NCI-H2081 treated with DMSO at 0.1 percent for 48 hours (cell line): ENCODE measurements at places on chromosomes 1 and 21.

- no peak for DNase-seq
These were observed 5.0 kb downstream of the LHX4 start for GRCh38 chr1:180235077-180235501.

DNA sequence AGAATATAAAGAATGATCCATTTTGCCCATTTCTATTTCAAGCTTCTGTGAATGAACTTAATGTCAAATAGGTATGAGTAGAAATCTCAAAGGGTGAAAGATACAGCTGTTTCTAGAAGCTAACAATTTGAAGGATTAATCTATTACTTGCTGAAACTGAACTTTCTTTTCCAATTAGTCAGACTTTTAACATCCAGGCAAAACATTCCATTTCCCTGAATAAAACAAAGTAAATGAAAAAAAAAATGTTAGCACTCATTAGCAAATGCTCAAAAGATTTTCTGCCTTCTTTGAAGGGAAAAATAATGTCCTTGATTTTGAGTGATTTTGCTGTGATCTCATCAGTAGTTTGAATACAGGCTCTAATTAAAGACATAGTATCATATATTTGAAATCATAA, 447.6 kb upstream of the PRMT6 start:
- no peak for DNase-seq

GRCh38 chr1:37930246-37931101, 16.4 kb downstream of the INPP5B start:
- DNase-seq: no peak

DNA sequence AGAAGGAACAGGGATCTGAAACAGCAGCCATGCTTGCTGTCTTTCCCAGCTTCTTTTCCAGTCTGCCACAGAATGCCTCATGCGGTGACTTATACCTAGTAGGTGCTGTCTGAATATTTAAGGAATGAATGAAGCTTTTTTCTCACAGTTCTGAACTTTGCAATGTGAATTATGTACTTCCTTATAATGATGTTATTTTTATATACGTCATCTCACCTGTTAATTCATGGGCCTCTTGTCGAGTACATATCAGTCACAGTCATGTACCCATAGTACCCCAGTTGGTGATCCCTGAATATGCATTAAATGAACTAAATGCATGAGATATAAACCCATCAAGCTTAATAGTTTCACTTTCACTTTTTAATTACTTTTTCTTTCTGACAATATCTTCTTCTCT, 132.7 kb downstream of the NTNG1 start:
- no peak for DNase-seq

- no peak for DNase-seq
These were observed 9.8 kb downstream of the JUN start for GRCh38 chr1:58774027-58774426.

GRCh38 chr1:193036337-193037047, 22.7 kb downstream of the UCHL5 start:
- DNase-seq: no peak

GRCh38 chr1:226772446-226773139, 33.5 kb upstream of the ITPKB start:
- no peak for DNase-seq

DNA sequence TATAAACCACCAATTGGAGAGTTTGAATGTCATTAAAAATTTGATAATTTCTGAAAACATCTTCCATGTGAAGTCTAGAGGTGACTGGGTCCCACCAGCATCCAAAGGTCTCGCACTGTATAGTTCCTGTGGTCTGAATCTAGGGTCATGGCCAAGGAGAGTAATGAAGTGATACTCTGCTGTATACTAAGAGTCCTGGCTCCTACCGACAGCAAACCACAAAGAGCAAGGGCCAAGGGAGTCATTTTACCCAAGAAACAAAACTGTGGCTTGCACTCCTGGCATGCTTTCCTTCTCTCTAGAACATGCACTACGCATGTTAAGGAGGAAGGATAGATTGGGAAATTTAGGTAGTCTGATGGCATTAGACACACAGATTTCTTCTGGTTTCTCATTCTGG, 115.6 kb downstream of the BRINP2 start:
- DNase-seq: no peak

DNA sequence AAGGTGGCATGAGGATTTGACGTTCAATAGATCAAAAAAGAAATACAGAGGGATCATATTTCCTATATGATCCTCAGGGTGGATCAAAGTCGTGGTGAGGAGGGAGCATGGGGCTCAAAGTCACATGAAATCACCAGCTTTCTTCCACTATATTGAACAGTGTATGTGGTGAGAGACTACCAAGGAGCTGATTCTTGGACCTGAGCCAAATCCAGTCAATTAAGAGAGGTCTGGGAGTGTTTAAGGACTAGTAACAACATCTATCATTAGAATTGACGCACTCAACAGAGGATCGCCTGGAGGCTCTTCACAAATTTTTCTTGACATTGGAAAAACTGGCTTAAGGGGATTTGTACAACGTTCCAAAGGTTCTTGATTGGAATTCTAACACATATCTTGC, 267.7 kb upstream of the PROX1 start:
- no peak for DNase-seq

DNA sequence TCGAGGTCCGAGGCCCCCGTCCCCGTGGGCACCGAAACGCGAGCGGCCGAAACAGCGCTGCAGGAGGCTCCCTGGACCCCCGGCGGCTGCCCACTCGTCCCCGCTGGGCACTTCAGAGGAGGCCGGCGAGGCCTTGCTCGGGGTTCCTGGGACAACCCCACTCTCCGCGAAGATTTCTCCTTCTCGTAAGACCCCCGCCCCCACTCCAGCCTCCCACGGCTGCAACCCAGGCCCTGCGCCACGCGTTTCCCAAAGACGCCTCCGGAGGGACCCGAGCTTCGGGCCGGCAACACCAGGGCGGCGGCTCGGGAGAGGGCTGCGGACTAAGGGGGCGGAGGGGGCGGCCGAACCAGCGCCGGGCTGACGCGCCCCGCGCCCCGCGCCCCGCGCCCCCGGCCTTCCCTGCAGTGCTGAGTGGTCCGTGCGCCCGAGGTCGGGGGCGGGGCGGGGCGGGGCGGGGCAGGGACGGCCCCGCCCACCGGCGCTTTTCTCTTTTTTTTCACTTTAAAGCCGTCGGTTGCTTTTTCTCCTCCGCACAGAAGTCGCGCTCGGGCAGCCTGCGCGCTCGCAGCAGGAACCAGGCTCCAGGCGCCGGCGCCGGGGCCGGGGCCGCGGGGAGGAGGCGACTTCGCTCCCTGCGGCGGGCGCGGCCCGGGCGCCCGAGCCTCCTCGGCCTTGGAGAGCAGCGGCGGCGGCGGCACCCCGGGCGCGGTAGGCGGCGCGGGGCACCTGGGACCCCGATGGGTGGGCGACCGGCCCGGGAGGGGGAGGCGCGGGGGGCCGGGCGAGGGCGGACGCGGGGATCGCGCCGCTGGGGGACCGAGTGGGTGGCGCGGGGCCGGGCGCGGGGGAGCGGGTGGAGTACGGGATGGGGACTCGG, at the start of gene SPSB1:
TSS of gene SPSB1 (plus strand) at position 534 of the 880 bp plus-strand sequence. CDS start 62,998 bp downstream, outside the sequence.
- DNase-seq: no peak

DNA sequence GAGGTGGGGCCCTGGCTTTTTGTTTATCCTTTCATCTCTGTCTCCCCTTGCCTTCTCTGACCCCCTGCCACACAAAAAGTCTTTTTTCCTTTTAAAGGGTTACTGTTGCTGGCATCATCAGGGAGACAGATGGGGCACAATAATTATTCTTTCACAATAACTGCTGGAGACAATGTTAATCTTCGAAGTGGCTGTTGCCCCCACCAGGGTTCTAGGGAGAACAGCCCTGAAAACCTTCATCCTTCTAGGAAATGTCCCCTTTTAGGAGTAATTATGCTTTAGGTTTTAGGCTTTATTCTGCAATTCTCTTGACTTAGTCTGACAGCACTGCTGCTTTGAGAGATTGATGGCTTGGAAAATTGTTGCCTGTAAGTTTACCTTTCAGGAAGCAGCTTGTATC, 150.0 kb downstream of the NOS1AP start:
- DNase-seq: peak; percentile 82

- DNase-seq: no peak
These were observed 149.5 kb downstream of the NOS1AP start for GRCh38 chr1:162218975-162219374.

- no peak for DNase-seq
These were observed 281.9 kb upstream of the ADAMTS5 start for GRCh38 chr21:27248814-27249213.

DNA sequence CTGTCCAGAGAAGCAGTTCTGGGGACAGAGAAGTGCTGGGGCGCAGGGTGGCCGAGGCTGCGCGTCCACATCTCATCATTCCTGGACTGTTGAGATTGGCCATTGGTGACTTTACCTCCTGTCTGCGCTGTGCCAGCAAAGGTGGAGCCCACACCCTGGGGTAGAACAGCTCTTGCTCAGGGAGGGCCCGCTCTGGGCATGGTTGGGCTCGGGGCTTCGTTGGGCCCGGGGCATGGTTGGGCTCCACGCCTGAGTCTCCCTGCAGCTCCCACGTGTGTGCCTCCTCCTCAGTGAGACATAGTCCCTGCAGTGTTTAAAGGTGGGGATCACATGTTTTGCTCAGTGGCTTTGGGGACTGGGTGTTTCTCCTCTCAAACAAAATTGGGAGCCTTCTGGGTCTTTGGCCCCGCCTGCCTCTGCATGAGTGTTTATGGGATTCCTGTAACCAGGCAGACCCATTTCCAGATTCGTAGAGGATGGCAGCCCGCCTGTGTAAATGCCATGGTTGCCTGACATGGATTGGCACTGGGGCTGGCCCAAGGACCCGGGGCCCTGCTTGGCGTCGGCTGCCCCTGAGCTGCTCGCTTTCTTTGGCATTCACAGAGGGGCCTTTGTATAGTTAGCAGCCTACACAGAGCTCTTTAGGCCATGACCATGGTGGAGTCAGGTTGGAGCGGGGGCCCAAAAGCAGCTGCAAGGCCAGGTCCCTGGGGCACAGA, 104.6 kb downstream of the TLR5 start:
- no peak for DNase-seq

GRCh38 chr1:224203243-224204016, 20.4 kb downstream of the DEGS1 start:
- no peak for DNase-seq

DNA sequence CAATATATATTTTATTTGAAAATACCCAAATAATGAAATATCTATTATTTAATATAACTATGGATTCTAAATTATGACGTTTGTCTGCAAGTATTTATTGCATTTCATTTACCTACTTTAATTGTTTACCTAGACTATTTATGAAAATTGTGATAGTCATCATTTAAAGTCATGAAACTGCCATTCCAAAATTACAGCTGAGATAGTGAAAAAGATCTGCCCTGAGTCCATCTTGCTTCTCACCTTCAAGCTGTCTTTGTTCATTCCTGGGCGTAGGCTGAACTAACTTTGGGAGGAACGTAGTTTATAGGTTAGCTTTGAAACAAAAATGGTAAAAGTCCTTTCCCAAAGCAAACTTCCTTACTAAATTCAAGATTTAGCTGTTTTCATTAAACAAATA, 12.4 kb upstream of the HPDL start:
- DNase-seq: no peak

DNA sequence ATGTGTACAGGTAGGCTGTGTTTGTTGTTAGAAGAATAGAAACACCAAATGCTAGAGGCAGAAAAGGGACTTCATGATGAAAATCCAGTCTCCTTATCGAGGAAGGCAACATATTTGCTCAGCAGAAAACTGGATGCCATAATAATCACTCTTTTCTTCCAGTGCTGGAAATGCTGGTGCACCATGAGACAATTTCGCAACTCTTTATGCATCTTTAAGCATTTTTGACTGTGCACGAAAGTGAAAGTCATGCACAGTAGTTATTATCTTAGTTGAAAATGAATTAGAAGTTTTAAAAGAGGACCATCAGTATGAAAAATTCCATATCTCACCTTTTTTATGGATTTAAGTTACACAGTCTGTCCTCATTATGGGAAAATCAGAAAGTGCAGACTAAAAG, 29.1 kb downstream of the SMYD2 start:
- no peak for DNase-seq
